Spleen (tissue), 13 donors: ENCODE measurements at places on chromosomes 3 and 15. TPM values are rescaled to one million over a fixed set of nuclear protein-coding genes. Genes with fewer than 3 reads are reported as not detected.
A peak's percentile ranks its signal among the peaks of the same experiment; 100 is the strongest.

The RPP25 gene
- total RNA-seq, result 7.9 TPM

DNA sequence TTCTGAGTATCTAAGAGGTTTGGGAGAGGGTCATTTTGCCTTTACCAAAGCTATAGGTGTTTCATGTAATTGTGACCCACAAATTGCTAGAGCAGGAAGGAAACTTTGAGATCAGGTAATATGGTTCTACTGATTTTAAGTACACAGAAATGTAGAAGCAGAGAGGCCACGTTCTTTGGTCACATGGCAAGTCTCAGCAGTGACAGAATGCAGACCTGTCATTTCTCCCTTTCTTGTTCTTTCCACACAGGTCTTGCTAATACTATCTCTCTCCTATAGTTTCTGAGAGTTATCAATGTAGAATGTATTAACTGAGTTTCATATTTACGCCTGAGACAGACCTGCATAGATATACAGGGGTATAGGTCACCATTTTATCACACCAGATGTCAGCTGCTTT, 10.9 kb upstream of the RTP1 start:
- H3K27ac ChIP-seq, result no peak overlapping the region
- no peak for DNase-seq
- no peak overlapping the region for H3K4me3 ChIP-seq

DNA sequence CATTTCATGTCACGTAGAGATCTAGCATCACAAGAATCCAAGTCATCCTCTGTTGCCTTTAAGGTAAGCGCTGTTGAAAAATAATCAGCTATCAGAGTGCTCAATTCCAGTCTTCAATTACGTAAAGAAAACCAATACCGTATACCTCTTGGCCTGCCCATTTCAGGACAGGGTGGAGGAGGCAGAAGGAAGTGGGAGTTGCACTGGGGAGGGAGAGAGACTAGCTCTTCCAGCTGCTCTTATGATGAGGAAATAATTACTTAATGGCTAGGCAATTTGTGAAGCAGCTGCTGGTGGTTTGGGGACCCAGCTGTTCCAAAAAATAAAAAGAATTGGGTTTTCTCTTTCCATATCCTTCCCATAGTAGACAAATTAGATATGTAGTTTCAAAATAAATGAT, 365.8 kb upstream of the MCTP2 start:
- no peak for DNase-seq
- peak overlapping the region; percentile 17 for H3K27ac ChIP-seq
- H3K4me1 ChIP-seq, result no peaks in the 10 kb centered on the region
- no peaks in the 10 kb centered on the region for H3K36me3 ChIP-seq

- no peaks in the 10 kb centered on the region for H3K36me3 ChIP-seq
- no peak overlapping the region for H3K4me3 ChIP-seq
- H3K27ac ChIP-seq, result no peak overlapping the region
- H3K27me3 ChIP-seq, result no peaks in the 10 kb centered on the region
- DNase-seq, result no peak
Observed at GRCh38 chr3:160154596-160154995, 70.6 kb upstream of the C3orf80 start.

DNA sequence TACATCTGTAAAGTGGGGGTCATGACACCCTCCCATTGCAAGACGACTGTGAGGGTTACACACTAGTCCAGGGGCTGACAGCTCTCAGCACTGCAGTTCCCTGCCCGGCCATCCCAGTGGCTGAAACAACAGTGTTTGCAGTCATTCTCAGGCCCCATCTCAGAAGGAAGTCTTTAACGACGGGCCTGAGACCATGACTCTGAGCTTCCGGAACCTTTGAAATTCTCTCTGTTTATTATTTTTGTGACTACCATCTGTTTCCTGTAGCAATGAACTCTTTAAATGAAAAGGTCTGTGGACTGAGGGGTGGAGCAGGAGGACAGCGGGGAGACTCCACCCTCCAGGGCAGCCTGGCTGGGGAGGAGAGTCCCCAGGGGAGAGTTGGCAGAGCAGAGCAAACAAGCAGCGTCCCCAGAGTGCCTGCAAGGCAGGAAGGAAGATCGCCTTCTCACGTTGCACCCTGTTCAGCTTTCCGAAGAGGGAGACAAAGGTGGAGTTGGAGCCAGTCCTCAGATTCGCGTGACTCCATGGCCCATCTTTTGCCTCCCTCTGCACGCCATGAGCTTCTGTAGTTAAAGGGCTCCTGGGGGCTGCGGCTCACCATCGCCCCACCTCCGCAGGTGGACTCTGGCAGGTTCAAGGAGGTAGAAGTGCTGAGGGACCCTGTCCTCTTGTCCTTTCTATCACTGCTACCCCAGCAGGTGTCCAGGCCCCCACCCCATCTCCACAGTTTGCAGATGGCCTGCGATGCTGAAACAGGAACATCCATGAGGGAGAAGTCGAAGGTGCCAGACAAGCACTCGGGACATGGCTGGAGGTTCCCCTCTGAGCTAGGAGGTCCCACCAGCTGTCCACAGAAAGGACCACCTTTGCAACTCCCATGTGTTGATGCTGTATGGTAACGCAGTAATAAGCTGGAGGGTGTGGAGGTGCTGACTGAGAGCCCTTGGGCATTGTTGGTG, 525.8 kb upstream of the PROK2 start:
- DNase-seq, result peak; percentile 92
- H3K4me3 ChIP-seq, result no peak overlapping the region
- no peaks in the 10 kb centered on the region for H3K27me3 ChIP-seq
- no peaks in the 10 kb centered on the region for H3K36me3 ChIP-seq
- H3K27ac ChIP-seq, result peak overlapping the region; percentile 82
- peaks cover 60% of the 10 kb centered on the region for H3K4me1 ChIP-seq

DNA sequence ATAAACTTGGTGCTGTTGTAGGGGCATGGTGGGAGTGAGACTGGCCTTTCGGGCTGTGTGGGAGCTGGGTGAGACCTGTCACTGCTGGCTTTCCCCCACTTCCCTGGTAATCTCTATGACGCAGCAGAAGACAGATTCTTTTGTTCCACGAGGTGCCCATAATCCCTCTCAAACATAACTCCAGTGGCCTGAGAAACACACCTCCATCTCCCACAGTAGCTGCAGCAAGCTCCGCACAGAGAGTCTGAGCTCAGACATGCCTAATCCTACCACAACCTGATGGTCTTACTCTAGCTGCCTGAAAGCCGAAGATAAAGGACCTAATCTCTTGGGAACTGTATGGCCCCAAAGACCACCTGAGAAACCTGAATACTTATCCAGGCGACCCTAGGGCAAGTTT, 225.6 kb upstream of the CRBN start:
- H3K4me1 ChIP-seq, result no peaks in the 10 kb centered on the region
- no peaks in the 10 kb centered on the region for H3K27me3 ChIP-seq
- no peak for DNase-seq
- no peak overlapping the region for H3K4me3 ChIP-seq
- no peak overlapping the region for H3K27ac ChIP-seq

DNA sequence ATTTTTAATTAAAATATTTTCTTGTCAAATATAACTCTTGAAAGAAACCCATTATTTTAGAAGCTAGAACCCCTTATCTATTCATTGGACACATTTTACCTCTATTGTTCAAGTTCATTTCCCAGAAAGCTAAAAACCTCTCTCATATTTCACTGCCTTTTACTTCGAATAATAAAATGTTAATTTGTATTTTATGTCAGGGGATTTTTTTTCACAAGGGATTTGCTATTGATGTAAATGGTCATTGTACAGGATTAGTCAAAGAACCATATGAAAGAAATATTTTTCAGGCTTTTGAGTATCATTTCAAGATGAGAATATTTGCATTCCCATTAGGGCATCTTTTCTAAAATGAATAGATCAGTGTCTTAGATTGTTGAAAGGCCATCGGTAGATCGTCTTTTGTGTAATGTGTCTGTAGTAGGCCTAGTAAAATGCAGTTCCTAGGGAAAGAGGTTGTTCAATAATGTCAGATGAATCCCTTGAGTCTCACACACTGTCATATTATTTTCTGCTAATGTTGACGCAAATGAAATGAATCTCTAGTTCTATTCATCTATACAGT, 114.5 kb downstream of the ROBO1 start:
- no peaks in the 10 kb centered on the region for H3K36me3 ChIP-seq
- no peak overlapping the region for H3K27ac ChIP-seq
- H3K4me1 ChIP-seq, result no peaks in the 10 kb centered on the region

GRCh38 chr3:111903067-111903511, 44.0 kb downstream of the PHLDB2 start:
- H3K4me1 ChIP-seq, result no peaks in the 10 kb centered on the region
- no peaks in the 10 kb centered on the region for H3K36me3 ChIP-seq
- no peaks in the 10 kb centered on the region for H3K27me3 ChIP-seq
- H3K27ac ChIP-seq, result no peak overlapping the region
- no peak for DNase-seq
- no peak overlapping the region for H3K4me3 ChIP-seq

DNA sequence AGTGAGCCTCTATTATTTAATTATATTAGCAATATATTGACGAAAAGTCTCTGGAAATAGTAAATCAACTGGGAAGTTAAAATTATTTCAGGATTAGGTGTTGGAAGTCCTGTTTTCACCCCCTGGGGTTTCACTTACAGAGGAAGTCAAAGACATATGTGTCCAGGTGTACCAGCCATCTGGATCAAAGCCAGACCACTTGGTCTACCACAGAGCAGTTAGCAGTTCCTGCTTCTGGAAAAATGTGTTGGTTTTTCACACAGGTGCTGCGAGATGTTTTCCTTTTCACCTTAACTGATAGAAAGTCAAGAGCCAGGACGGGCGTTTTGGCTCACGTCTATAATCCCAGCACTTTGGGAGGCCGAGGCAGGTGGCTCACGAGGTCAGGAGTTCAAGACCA, 13.1 kb downstream of the MME start:
- H3K27ac ChIP-seq, result no peak overlapping the region
- no peak overlapping the region for H3K4me3 ChIP-seq
- H3K4me1 ChIP-seq, result no peaks in the 10 kb centered on the region
- H3K27me3 ChIP-seq, result no peaks in the 10 kb centered on the region
- H3K36me3 ChIP-seq, result no peaks in the 10 kb centered on the region
- no peak for DNase-seq

DNA sequence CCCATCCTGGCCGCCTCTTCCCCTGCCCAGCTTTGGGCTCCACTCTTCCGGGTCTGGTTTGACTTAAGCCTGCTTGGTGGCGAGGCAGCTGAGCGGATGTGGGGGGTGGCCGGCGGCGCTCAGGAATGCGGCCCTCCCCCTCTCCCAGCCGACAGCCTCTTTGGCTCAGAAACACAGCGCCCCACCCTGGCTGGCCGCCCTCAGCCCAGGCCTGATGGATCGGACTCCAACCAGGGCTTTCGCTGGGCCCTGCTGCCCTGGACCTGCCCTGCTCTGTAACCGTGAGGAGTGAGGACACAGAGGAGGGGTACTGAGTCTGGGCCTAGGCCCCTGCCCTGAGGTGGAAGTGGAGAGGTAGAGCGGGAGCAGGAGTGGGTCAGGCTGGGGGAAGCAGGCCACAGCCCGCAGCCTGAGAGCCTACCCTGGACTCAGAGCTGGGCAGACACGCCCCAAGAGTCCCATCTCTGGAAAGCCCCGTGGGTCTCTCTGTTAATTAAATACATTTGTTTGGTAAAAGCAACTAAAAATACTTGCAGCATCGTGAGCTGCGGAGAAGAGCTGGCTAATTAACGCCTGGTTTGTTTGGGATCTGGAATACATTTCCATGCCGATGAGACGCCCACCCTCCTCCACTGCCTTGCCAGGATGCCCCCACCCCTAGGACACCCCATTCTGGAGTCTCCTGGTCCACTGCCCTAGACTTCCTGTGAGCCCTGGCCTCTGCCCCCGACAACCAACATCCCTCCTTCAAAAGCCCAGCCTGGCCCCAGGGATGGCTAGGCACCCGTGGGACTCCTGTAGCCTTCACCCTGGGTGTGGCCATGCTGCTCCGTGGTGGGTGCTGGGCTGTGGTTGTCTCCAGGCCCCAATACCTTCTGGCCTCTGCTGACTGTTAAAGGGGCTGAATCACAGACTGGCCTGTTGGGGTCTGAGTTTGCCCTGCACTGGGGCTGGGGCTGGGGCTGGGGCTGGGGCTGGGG, 19.6 kb downstream of the PLXNA1 start:
- no peaks in the 10 kb centered on the region for H3K36me3 ChIP-seq
- peak overlapping the region; percentile 74 for H3K27ac ChIP-seq
- H3K4me1 ChIP-seq, result peaks cover 12% of the 10 kb centered on the region
- DNase-seq, result peak; percentile 86
- H3K4me3 ChIP-seq, result no peak overlapping the region
- H3K27me3 ChIP-seq, result no peaks in the 10 kb centered on the region

GRCh38 chr15:51076524-51077220, 18.0 kb downstream of the TNFAIP8L3 start:
- H3K4me3 ChIP-seq, result no peak overlapping the region
- no peak for DNase-seq
- no peaks in the 10 kb centered on the region for H3K27me3 ChIP-seq
- H3K36me3 ChIP-seq, result no peaks in the 10 kb centered on the region
- peaks cover 10% of the 10 kb centered on the region for H3K4me1 ChIP-seq

The STRC gene
- total RNA-seq, result 0.37 TPM

- DNase-seq, result no peak
- no peaks in the 10 kb centered on the region for H3K4me1 ChIP-seq
- H3K27ac ChIP-seq, result no peak overlapping the region
- no peaks in the 10 kb centered on the region for H3K36me3 ChIP-seq
Observed at GRCh38 chr3:87546216-87546615, 269.8 kb upstream of the POU1F1 start.

DNA sequence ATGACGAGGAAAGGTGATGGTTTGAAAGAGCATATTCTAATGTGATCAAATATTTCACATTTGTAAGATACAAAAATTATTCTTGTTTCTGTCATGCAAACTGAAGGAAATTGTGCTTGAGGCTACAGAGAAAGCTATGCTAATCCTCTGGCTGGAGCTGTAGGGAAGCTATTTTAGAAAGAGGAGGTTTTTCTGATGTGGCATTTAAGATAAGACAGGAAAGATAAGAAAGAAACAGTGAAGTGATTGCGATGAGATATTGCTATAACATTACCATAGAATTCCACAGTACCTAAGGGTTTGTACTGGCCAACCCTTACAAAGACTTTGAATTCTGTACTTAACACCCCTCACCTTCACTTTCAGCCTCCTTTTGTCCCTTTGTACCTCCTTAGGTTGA, 205.2 kb upstream of the LMCD1 start:
- DNase-seq, result no peak
- no peak overlapping the region for H3K4me3 ChIP-seq

- no peaks in the 10 kb centered on the region for H3K27me3 ChIP-seq
- H3K4me3 ChIP-seq, result no peak overlapping the region
- peaks cover 43% of the 10 kb centered on the region for H3K4me1 ChIP-seq
- peak; percentile 86 for DNase-seq
- no peak overlapping the region for H3K27ac ChIP-seq
- H3K36me3 ChIP-seq, result no peaks in the 10 kb centered on the region
Observed at GRCh38 chr3:14461748-14462324, 59.4 kb downstream of the SLC6A6 start.

DNA sequence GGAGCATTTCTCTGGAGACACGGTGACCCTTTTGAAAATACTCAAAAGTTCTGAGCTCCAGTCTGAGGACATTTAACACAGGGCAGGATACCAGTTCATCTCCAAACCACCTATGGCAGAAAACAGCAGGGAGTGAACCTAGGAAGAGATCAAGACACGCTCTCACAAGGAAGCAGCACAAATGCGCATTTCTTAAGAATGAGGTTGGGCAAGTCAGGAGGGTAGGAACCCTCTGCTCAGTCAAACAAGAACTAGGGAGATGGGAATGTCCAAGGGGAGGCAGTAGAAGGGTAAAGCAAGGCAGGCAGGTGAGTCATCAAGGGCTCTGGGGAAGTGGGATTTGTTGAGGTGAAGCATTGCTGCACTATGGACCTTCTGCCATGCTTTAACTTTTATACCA, 60.3 kb upstream of the PSMD6 start:
- DNase-seq, result no peak
- H3K4me3 ChIP-seq, result no peak overlapping the region
- no peak overlapping the region for H3K27ac ChIP-seq
- H3K27me3 ChIP-seq, result no peaks in the 10 kb centered on the region
- no peaks in the 10 kb centered on the region for H3K4me1 ChIP-seq

GRCh38 chr3:31721676-31722075, 189.0 kb downstream of the STT3B start:
- H3K27ac ChIP-seq, result no peak overlapping the region
- DNase-seq, result no peak
- H3K36me3 ChIP-seq, result peaks cover 10% of the 10 kb centered on the region
- H3K4me1 ChIP-seq, result no peaks in the 10 kb centered on the region
- no peaks in the 10 kb centered on the region for H3K27me3 ChIP-seq
- H3K4me3 ChIP-seq, result no peak overlapping the region
